ENCODE measurements at places on chromosomes 7 and 10. TPM values are rescaled to one million over a fixed set of nuclear protein-coding genes. Genes with fewer than 3 reads are reported as not detected.

Gene CDC14C
- not detected for total RNA-seq

Gene TBX20
- not detected for total RNA-seq

Gene ASB10
- not detected for total RNA-seq

Gene ODAD2
- total RNA-seq: 1.9 TPM

Gene SLC16A9
- total RNA-seq: 15.9 TPM

Gene AKR1C8
- total RNA-seq: not detected

Gene WDR86
- 12.2 TPM for total RNA-seq

Gene HOXA4
- not detected for total RNA-seq

Gene ADK
- total RNA-seq: 31.1 TPM

Gene TAS2R3
- total RNA-seq: 12.0 TPM

Gene GIMAP8
- total RNA-seq: 2.4 TPM

Gene DKK1
- total RNA-seq: 3.4 TPM

Gene CD36
- 1.4 TPM for total RNA-seq

Gene PNLIPRP2
- not detected for total RNA-seq

Gene SFTPA1
- not detected for total RNA-seq

Gene OR13A1
- total RNA-seq: not detected

Gene FKBP6
- total RNA-seq: not detected

Gene TBL2
- 25.6 TPM for total RNA-seq

Gene OPN4
- total RNA-seq: 1.5 TPM

Gene ENTPD1
- 20.8 TPM for total RNA-seq

Gene CLRN3
- total RNA-seq: not detected

Gene VAX1
- 5.0 TPM for total RNA-seq

Gene GPR85
- 13.5 TPM for total RNA-seq

Gene LIPJ
- total RNA-seq: 0.28 TPM

Gene NEUROG3
- total RNA-seq: not detected

Gene VIM
- total RNA-seq: 189 TPM

Gene RBP4
- 73.6 TPM for total RNA-seq

Gene DPP6
- 143 TPM for total RNA-seq

Gene ETV1
- 49.3 TPM for total RNA-seq

Gene NRAP
- 0.40 TPM for total RNA-seq

Gene LRRC18
- total RNA-seq: not detected

Gene CALML3
- 0.18 TPM for total RNA-seq

Gene CHN2
- total RNA-seq: 56.1 TPM
